CD4-positive, alpha-beta T cell treated with Interleukin-21 for 1 hour (primary cell): ENCODE measurements at places on chromosomes 11 and 22.

DNA sequence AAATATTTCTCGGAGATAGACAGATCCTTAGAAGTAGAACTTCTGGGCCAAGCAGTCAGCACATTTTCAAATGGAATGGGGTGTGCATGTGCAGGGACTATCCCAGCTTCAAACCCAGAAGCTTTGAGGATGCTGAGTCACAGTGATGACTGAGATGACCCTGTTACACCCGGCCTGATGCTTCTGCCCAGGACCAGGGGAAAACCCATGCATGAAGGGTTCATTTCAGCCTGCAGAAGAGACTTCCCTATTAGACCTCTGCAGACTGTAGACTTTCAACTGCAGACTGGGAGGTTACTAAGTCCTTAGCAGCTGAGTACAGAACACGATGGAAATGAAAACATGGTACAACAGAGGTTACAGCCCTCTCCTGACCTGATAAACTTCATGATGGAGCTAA is 3.6 kb upstream of the OR2AT4 start:
- no peak for DNase-seq

DNA sequence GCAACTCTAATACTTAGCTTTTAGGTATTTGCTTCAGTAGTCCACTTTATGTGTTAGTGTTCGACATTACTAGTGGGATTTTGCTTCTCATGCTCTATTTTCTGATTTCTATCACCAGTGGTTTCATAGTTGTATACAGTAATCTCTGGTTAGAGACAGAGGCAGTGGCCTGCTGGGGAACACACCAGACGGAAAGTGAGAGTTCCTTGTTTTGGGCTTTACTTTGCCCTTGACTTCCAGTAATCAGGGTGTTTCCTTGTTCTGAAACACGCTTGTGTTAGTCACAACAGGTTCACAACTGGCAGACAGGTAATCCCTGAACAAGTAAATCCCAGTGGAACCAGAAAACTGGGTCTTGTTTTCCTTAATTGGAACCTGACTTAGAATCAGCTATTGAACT is 56.0 kb downstream of the PACS1 start:
- peak; percentile 41 for DNase-seq

DNA sequence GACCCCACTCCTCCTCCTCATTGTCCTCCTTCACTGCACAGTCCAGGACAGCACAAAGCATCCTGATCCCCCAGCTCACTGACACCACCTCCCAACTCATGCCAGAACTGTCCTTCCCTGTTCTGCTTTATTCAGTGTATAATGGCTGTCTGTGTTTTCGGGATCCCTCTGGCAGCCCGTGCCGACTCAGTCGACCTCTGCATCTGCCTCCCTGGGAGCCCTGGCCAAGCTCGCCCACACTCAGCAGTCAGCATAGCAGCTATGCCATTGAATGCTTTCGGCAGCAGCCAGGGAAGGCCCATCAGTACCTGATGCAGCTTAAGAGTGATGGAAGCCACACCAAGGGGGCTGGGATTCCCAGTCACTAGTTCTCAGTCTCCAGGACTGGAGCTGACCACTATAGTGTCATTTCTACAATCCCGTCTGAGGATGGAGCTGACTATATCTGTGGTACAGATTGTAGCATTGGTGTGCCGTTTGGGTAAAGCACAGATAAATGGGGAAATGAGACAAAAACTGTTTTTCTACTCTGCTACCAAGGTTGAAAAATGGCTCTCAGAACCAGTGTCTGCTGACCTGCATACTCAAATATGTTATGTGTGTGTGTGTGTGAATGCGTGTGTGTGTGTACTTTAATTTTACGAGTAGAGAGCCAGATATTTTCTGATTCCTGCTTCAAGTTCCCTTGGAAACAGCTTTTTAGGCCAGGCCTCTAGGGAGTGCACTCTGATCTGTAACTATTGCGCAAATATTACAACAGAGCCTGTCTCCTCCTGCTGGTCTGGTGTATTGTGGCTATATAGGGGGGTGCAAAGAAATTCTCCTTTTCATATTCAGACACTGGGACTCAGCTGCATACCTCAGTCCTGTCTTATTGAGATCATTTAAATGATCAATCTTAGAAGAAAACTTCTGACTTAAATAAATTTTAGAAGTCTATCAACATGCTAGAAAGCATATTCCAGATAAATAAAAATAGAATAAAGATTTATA is 78.8 kb upstream of the TOP3B start:
- DNase-seq = no peak

DNA sequence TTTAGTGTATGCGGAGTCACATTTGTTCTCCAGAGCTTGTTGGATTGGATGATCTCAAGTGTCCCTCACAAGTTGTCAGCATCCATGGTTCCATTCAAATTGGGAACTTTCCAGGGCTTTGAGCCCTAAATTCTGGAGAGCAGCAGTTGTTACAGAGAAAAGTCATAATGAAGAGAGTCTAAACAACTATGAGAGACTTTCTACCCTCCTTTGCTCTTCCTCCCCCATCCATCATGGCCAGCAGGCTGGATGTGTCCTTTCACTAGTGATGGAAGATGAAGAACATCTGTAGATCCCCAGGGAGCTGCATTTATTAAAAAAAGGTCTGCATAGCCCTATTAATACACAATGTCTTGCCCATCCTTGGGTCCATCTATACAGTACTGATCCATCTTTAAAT is 129.6 kb upstream of the TIMP3 start:
- no peak for DNase-seq

- no peak for DNase-seq
Measured at GRCh38 chr11:81987829-81988472, 745.7 kb downstream of the FAM181B start.

- no peak for DNase-seq
Measured at GRCh38 chr22:39361496-39361895, 11.7 kb downstream of the SYNGR1 start.

- DNase-seq = no peak
Measured at GRCh38 chr11:3684129-3684818, 13.1 kb upstream of the CHRNA10 start.

DNA sequence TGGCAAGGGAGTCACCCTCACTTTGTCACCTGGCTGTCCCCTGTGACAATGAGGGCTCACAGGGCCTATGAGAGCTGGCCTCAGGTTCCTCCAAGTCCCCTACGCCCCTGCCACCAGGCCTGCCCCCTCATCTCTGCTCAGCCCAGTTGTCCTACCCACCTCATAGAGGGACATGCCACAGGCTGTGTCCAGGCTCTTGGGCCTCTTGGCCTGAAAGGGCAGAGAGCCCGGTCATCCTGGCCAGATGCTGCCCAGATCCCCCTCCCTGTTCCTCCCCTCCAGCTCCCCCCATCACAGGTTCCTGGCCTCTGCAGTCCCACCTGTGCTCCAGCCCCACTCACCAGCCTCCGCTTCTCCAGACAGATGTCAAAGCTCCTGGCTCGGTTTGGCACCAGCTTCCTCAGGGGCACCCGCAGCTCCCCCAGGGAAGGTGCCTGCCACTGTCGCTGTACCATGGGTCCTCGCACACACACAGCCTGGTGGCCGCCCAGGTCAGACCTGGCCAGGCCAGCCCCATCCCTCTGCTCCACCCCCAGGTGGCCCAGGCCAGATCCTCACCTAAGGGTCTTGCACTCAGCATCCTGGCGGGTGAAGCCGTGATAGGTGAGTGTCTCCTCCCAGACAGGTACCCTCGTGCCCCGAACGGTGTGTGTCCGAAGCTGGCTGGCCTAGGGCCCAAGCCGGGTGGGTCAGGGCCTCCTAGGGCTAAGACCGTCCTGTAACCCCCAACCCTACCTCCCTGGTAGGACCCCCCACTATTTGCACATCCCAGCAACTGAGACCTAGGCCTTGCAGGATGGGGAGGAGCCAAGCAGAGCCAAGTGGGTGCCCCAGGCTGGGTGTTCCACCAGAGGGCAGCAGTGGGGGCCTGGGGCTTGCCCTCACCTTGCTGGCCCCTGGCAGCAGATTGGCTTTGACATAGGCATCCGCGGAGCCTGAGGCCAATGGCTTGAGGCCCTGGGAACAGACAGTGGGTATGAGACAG is 8.3 kb downstream of the NDUFV1 start:
- DNase-seq = peak; percentile 58

- DNase-seq = no peak
Measured at GRCh38 chr22:49850959-49851802, 2.5 kb upstream of the ZBED4 start.

- no peak for DNase-seq
Measured at GRCh38 chr11:81895258-81895657, 838.4 kb downstream of the FAM181B start.

GRCh38 chr11:134347441-134347840 is 15.7 kb downstream of the GLB1L2 start:
- no peak for DNase-seq

DNA sequence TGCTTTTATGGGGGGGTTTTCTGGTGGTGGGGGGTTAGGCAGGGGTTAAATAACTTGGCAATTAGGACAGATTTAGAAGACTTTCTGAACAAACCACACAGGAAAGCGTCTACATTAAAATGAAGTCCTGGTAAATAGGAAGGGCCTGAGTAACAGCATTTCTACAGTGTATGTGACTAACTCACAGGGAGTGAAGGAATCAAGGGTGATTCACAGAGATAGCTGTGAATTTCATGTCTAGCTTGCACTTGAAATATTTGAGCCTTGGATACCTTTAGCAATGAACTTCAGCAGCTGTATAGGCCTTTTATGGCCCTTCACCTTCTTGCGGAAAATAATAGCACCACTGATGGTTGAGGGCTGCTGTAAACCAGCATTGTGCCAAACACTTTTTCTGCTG is 26.1 kb upstream of the LDHA start:
- DNase-seq = no peak

- no peak for DNase-seq
Measured at GRCh38 chr11:76175783-76176182, 30.5 kb downstream of the WNT11 start.

GRCh38 chr11:11620173-11620920 is 1.5 kb downstream of the GALNT18 start:
- DNase-seq = no peak

DNA sequence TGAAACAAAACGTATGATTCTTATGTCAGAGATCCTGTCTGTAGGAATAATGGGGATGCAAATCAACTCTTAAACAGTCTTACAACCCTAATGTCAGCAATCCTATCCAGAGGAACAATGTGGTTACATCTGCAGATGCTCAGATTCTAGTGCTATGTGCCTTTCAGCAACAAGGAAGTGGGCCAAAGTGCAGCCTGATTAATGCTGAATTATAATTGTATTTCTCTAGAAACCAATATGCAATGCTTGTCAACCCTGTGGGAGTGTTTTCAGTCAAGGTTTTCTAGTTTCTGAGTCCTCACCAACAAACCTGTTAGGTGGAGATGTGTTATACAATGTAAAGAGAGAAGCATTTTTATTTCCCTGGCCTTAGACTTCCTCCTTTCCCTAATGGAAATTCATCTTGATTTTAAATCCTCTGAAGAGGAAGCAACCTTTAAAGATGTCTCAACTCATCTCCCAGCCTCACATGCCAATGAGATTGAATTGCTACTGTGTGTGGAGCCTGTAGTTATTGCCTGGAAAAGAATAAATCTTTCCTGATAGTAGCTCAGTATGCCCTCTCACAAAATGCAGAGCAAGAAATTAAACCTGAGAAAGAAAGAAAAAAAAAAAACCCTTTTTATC is 26.2 kb upstream of the TMEM123 start:
- DNase-seq = no peak

DNA sequence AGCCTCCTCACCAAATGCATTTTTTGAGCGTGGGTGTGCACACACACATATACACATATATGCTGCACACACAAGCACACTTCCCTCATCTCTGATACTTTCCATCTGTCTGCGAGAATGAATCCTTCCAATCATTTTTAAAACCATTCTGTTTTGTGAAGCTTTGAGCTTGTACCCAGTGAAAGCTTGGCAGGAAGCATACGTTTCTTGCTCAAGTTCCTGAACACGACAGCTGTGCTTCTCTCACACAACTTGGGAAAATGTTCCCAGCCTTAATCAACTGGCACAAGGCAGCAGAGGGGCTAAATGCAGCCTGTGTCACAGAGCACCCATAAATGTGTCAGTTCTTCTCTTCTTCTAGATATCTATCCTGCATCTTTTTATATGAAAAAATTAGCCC is 524.0 kb upstream of the KIRREL3 start:
- DNase-seq = no peak

DNA sequence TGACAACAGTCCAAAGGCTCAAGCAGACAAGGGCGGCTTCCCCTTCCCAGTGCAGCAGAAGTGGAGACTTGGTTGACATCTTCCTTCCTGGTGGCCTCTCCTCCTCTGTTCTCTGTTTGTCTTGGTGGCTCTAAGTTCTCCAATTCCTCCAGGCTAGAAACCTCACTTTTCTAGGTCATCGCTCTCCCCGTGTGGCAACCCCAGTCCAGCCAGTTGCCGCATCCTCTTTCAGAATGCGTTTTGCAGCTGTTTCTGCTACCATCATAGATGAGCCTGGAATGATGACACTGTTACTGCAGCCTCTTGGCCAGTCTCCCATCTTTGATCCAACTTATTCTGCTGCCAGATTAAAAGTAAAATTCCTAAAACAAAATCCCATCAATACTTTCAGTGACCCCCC is 201.5 kb downstream of the TRIM29 start:
- no peak for DNase-seq

DNA sequence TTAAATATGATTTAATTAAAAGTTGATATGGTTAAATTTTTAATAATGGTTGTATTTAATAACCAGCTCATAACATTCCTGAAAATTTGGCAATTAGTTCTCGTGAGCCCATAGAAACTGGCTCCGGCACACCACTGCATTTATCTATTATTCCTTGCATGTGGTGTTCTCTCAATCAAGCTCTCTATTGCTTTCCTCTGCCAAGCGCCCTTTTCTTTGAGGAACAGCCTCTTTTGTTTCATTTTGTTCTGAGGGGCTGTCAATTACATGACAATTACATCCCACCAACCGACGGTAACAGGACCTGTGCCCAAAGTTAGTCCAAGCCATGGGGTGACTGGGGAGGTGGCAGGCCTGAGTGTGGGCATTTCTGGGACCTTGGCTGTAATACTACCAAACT is 8.1 kb downstream of the C11orf91 start:
- DNase-seq = no peak

- DNase-seq = no peak
Measured at GRCh38 chr11:116782728-116783127, 5.1 kb downstream of the ZPR1 start.

- DNase-seq = no peak
Measured at GRCh38 chr11:15291885-15292284, 177.2 kb downstream of the INSC start.

- DNase-seq = peak; percentile 37
Measured at GRCh38 chr11:68855205-68855981, 13.7 kb upstream of the CPT1A start.

DNA sequence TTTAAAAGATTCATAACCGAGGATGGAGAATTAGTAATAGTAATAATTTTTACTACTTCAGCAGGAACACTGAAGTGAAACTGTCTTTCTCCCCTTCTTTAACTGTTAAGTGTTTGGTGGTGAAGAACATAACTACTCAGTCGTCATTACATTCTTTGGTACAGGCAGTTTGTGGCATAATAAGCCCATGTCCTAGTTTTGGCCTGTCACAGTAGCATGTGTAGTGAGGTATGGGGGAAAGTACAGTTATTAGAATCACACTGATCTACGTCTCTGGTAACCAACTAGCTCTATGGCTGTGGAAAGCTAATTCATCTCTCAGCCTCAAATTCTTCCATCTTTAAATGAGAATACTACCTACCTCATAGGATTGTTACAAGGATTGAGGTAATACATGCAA is 71.8 kb downstream of the RBFOX2 start:
- no peak for DNase-seq
